ENCODE measurements at places on chromosomes 1 and 21. TPM values are rescaled to one million over a fixed set of nuclear protein-coding genes. Genes with fewer than 3 reads are reported as not detected.

Gene NR1I3
- total RNA-seq, result not detected

Gene NR0B2
- total RNA-seq, result 0.14 TPM

Gene GNG12
- total RNA-seq, result 61.0 TPM

Gene RYR2
- total RNA-seq, result 0.10 TPM

Gene AGMAT
- 7.3 TPM for total RNA-seq

Gene GIPC2
- total RNA-seq, result 0.07 TPM

Gene NSUN4
- 12.5 TPM for total RNA-seq

All from A549 treated with Hydrocortisone at 1 μM for 4 hours (cell line).